ENCODE measurements at places on chromosomes 13 and 19. TPM values are rescaled to one million over a fixed set of nuclear protein-coding genes. Genes with fewer than 3 reads are reported as not detected.

Gene SHISA2
- 68.7 TPM for polyA plus RNA-seq

Gene ZNF581
- polyA plus RNA-seq = 24.0 TPM

Gene ZNF763
- polyA plus RNA-seq = 8.0 TPM

Gene MRPS12
- 22.6 TPM for polyA plus RNA-seq

Gene SIGLEC8
- not detected for polyA plus RNA-seq

Gene SCGB2B2
- polyA plus RNA-seq = 0.82 TPM

Gene MYBPC2
- 1.5 TPM for polyA plus RNA-seq

Gene IGFL2
- not detected for polyA plus RNA-seq

Gene WDR62
- 4.4 TPM for polyA plus RNA-seq

Gene SSC5D
- 2.9 TPM for polyA plus RNA-seq

Gene ZSCAN1
- 2.0 TPM for polyA plus RNA-seq

Gene LIM2
- 0.27 TPM for polyA plus RNA-seq

Gene FUZ
- 31.1 TPM for polyA plus RNA-seq

Gene STOML3
- polyA plus RNA-seq = 0.08 TPM

Gene PDCD2L
- 15.5 TPM for polyA plus RNA-seq

Gene PDX1
- polyA plus RNA-seq = not detected

Gene MPND
- polyA plus RNA-seq = 22.1 TPM

Gene PRODH2
- 36.3 TPM for polyA plus RNA-seq

Gene RXFP2
- 0.55 TPM for polyA plus RNA-seq

Gene PSG11
- not detected for polyA plus RNA-seq

Gene MAB21L1
- 0.08 TPM for polyA plus RNA-seq

Gene NOTCH3
- 105 TPM for polyA plus RNA-seq

Gene WDR88
- polyA plus RNA-seq = 1.1 TPM

All from right renal pelvis (tissue), 4 donors.